ENCODE measurements at places on chromosomes 1 and 21.

DNA sequence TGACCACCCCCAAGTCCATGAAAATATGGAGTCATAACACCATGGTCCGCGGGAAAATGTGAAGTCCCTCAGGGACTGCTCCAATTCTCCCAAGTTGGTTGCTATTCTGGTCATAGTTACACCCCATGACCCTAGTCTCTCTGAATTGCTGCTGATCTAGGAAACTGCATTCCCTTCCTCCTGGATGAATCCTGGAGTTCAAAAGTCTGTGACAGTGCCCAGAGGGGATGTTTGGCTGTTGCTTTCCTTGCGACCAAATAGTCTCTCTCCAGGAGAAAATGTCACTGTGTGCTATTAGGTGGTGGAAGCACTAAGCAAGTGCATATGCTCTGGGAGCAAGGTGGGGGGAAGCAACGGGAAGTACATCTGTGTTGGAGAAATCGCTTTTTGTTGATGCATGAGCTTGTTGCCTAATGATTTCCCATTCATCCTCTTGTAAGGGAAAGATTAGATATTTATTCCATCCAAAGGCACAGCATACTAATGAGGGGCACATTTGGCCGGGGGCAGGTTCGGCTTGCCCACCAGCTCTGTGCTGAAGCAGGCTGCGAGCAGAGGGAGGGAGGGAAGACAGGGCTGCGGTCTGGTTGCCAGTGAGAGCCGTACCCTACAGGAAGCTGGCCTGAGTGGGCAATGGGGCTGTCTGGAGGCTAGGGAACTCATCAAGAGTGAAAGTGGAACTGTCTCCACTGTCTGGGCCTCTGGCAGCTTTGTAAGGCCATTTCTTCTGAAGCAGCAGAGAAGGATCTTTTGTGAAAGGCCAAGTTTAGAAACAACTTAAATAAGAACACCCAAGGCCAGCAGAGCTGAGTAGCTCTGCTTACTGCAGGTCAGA is 27.2 kb downstream of the SYT6 start:
- no peak for DNase-seq

DNA sequence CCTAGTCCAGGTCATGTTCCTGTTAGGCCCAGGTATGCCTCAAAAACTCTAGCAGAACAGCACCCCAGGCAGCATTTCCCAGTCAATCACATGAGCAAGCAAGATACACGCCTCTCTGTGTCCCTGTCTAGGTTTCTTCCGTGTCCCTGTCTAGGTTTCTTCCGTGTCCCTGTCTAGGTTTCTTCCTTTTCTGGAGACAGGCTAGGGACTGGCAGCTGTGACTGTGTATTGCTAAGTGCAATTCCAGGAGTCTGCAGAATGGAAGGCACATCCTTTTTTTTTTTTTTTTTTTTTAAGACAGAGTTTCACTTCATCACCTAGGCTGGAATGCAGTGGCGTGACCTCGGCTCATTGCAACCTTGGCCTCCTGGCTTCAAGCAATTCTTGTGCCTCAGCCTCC is 77.6 kb downstream of the SETD4 start:
- DNase-seq: no peak

GRCh38 chr1:185603158-185603557 is 131.0 kb upstream of the HMCN1 start:
- DNase-seq: no peak

GRCh38 chr1:150187560-150187931 is 37.8 kb downstream of the PLEKHO1 start:
- no peak for DNase-seq

- DNase-seq: no peak
Measured at GRCh38 chr1:44390277-44390676, 14.8 kb upstream of the RNF220 start.

Measured in omental fat pad (tissue), 4 donors.